ENCODE measurements at places on chromosomes 3 and 15.
A peak's percentile ranks its signal among the peaks of the same experiment; 100 is the strongest.

DNA sequence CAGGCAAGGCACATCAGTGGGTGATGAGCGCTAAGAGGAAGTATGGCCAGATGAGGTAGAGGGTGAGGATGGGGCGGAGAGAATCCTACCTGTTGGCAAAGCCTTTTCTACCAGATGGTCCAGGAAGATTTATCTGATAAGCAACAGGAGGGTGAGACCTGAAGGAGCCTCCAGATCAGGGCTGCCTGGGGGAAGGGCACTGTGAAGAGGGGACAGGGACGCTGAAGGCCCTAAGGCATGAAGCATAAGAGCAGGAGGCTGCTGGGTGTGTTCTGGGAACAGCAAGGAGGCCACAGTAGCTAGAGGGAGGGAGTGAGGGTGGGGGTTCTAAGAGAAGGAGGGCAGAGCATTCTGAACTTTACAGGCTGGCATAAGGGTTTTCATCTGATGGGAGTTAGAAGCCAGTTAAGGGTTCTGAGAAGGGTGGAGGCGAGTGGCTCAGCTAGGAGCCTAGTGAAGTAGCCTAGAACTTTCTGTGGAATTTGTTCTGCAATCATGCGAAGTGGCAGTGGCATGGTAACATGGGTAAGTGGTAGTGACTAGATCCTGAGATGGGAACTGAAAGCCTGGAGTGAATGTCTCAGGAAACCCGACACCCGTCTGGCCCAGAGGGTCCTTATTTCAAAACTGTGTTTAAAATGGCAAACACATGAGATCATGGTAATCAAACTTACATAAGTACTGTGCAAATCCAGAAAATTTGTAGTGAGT is 29.9 kb downstream of the CGNL1 start:
- no peak for DNase-seq

DNA sequence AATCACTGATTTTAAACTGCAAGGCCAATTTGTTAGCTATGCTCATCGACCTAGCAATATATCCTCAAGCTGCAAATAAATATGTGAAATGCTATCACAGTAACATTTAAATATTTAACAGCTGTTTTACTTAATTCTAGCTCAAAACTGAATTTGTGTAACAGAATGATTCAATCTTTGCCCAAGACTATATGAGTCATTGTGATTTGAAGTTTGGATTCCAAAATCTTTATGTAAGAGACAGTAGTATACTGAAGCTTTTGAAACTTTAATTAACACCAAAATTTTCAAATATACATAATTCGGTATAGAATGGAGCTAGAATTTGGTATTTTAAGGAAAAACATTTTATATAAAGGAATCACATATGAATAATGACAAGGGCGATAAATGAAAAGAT is 603.0 kb upstream of the ROBO2 start:
- no peak for DNase-seq

DNA sequence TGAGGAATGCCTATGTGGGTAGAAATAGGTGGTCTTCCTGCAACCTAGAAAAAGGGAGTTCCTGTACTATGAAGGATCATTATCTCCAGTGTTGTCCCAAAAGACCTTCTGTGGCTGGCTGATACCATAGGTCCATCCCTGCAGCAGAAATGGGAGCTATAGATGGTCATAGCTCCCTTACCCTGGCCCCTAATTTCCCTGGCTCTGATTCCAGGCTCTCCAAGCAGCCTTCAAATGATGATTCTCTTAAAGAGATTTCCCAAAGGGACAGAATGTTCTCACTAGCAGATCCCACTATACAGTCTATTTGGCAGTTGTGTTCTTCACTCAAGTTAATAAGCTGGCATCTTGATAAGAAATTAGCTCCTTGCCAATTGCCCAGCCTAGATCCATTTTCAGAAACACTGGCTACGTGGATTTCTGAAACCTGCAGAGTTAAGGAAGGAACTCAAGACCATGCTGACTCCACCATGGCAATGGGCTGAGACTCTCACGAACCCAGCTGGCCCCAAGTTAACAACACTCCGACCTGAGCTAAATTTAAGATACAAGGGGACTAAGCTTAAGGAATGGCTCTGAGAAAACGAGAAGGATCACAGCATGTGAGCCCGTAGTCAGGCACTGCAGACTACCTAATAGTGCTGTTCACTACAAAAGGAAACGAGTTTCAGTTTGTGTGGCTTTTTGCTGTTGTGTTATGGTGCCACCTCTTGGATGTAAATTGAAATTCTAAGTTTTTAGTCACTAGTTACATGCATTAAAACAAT is 11.4 kb downstream of the C15orf40 start:
- no peak for DNase-seq

DNA sequence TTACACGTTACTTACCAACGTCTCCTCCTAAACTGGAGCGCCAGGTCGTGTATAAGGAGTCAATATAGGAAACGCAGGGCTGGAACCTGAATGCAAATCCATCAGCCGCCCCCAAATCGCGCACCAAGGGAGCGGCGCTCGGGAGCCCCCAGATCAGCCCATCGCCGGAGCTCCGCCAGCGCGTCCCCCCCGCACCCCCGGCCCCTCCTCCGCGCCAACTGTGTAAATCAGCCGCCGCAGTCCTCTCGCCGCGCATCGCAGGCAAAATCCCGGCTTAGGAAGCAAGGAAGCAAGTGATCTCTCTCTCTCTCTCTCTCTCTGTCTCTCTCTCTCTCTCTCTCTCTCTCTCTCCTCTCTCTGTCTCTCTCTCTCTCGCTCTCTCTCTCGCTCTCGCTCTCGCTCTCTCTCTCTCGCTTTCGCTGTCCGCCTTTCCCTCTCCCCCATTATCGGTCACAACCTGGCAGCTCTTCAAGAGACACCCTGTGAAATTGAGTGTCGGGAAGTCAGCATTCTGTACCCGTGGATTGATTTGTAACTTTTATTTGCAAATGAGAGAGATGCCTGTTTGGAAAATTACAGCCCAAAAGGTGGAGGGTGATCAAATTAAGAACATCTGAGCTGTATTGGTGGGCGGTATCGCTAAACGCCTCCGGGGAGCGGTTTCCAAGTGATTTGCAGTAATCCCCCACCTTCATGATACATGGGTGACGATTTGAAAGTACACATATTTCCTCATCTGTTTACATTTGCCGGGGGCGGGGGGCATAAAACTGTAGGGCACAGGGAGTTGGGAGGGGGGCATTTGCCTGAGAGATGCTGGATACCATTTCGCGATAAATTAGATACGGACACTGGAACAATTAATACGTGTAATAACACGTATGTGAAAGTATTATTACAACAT is 645 bp upstream of the SLITRK3 start:
- no peak for DNase-seq

DNA sequence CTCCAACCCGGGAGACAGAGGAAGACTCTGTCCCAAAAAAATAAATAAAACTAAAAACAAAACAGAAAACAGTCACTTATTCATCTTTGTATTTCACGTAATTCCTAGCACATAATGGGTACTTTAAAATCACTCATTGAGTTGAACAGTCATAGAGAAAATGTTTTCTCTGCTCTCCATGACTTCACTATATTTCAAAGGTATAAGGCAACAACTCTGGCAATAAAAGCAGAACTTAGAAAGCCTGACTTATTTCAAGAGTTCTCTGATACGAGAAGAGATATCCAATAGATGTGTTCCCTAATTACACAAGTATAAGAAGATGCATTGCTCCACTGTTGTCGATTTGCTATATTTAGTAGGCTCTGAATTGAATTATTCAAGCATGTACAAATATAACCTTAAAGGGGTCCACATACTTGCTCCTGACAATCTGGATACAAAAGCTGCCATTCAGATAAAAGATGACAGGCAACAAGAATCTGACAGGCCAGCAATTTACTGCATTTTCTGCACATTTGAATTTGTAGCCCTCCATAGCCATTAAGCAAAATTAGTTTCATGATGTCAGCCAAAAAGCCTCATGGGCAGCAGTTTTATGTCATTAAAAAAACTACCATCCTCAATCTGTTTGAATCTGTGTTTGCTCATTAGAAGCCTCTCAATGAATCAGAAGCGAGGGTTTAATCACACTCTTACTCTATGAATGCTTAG is 47.9 kb downstream of the PEAK1 start:
- no peak for DNase-seq

DNA sequence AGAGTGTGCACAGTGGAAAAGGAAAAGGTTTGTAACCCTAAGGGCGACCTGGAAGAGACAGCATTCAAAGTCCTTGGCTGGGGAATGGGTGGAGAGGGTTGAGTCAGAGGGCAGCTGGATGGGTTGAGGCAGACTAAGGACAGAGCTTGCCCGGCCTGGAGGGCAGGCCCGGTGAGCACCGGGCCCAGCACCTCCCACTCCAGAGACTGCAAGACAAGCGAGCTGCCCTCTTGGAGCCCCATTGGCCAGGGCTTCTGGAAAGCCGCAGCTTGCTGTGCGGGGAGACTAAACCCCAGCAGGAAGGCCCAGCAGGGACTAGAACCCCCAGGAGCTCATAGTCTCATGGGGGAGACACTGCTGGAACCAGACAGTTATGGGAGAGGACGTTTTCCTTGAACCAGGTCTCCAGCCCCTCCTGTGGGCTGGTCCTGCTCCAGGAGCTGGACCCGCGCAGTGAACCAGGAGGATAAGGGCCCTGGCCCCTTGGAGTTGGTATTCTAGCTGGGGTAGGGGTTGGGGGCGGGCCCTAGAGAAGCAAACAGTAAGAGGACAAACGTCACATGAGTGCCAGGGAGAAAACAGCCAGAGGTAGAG is 59.1 kb downstream of the RGMA start:
- DNase-seq = no peak

- DNase-seq = no peak
Measured at GRCh38 chr15:71168166-71168834, 53.0 kb downstream of the THSD4 start.

DNA sequence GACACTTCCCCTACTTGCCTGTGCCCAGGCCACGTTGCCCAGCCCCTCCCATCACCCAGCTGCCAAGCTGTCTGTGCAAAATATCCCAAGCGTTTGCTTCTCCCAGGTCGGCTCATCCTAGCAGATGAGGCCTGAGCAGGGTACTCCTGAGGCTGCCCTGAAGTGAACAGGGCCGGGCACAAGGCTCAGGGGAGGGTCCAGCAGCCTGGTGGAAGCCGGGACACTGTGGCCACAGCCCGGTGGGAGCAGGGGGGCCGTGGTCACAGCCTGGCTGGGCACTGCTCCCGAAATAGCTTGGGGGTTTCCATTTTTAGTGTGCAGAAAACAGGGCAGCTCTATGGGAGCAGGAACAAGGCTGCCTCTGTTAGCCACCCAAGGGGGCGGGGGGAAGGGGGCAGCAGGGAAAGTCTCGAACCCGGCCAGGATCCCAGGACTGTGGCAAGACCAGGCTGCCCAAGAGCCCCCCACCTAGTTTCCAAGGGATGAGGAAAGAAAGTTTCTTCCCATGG is 3.4 kb downstream of the PLXNB1 start:
- peak; percentile 84 for DNase-seq

DNA sequence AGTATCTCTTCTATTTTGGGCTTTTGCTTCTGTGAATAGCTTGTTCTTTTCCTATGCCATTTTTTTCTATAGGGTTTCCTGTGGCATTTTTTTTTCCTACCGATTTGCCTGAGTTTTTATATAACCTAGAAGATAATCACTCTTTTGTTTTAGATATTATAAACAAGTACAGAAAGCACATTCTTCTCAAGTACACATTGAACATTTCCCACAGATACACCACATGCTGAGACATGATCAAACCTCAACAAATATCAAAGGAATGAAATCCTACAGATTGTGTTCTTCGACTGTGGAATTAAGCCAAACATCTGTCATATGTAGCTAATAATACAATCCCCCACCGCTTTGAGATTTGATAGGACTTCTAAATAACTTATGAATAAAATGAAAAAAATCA is 9.1 kb upstream of the FEM1B start:
- no peak for DNase-seq

- no peak for DNase-seq
Measured at GRCh38 chr15:30062881-30063280, 19.9 kb upstream of the GOLGA8J start.

DNA sequence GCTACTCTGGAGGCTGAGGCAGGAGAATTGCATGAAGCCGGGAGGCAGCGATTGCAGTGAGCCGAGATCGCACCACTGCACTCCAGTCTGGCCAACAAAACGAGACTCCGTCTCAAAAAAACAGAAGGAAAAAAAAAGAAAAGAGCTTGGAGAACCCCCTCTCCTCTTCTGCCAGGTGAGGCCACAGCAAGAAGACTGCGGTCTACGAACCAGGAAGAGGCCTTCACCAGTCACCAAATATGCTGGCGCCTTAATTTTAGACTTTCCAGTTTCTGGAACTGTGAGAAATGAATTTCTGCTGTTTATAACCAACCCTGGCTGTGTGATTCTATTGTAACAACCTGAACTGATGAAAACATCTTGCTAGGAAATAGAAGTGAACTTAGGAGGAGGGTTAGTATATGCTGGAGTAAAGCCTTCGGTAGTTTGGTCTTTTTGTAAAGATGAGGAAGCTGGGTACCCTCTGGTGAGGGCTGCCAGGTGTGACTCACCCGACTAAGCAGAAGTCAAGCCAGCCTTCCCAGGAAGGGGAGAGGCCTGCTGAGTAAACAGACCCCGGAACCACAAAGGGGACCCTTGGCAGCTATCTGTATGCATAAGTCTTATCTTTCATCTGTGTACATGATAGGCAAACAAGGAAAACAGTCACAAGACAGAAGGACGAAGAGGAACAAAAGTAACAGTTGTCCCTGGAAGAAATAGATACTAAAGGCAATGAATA is 78.7 kb downstream of the KLF13 start:
- no peak for DNase-seq

DNA sequence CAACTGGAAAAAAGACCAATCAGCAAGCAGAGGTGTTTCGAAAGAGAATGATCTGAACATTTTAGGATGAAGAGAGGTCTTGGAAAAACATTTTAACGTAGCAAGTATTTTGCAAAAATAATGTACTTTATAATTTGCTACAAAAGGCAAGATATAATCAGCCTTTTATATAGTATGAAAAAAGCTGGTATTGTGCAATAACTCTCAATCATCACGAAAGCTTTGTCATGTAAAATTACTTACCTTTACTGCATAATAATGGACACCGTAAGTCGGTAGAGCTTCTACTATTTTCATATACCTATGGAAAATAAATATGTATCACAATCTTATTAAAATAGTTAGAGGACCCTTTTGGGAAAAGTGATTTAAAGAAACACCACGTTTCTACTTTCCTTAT is 95.7 kb upstream of the LMOD3 start:
- no peak for DNase-seq

GRCh38 chr15:77493324-77493907 is 72.7 kb downstream of the HMG20A start:
- no peak for DNase-seq

DNA sequence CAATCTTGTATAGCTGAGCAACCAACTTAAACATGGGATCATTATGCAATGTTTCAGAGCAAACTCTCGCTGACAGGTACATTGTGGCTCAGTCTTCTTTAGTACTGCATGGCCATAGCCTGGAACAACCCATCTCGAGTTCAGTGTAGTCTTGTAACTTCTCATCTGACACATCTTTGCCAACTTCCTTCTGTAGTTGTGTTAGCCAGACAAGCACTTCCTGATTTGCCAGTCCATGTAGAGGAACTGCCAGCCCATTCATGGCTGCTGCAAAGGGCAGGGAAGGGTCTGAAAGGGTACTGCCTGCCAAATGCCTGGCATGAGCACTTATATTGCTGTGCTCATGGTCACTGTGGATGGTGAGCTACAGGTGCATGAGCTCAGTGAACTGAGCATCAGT is 49.2 kb upstream of the CCDC54 start:
- DNase-seq = no peak
